Neural progenitor cell (in vitro differentiated cells): ENCODE measurements at places on chromosomes 11 and 22.
A peak's percentile ranks its signal among the peaks of the same experiment; 100 is the strongest.

DNA sequence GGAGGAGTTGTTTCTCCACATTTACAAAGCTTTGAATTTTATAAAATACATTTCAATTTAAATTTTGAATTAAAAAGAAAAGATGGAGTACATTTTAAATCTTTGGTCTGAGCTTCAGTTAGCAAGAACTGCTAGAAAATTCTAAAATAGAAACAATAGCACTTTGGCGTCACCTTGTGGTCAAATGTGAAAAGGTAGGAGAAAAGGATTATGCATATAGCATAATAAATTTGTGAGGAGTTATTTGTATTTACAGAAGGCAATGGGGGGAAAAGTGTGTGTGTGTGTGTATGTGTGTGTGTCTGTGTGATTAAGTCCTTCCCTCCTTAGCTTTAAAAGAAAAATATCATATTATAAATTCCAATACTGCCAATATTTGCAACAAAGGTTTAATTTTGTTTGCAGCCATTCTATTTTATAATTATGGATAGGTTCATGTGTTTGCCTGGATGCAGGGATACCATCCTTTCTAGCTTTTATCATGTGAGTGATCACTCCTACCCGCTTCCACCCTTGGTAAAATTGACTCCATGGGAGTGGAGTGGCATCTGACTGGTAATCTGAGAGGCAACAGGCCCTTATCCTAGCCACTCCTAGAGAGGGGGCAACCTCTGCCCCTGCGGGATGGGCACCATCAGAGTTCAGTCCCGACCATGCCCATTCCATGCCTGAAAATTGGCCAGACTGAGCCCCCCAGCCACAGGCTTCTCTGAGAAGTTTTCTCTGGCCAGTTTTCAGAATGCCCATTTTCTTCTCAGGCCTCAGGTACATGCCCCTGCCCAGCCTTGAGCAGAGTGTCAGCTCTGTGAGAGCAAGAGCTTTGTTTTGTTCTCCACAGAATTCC lies 13.6 kb upstream of the LGR4 start:
- DNase-seq: peak; percentile 56

DNA sequence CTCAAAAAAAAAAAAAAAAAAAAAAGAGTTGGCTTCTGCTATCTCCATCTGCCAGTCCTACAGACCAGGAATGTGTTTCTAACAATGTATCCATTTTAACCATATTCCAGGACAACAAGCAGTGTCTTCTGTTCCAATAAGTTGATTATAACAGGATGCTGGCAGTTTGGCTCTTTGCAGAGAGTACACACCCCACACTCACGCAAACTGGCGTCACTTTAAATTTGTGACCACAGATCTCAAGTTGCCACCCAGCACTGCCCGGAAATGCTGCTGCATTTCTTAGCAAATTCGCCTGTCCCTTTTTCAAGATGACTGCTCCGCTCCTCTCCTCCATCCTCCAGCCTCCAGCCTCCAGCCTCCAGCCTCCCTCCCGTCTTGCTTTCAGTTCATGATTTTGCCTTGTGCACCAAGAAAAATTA lies 44.3 kb downstream of the SCGB1A1 start:
- DNase-seq: no peak

- DNase-seq: no peak
Measured at GRCh38 chr22:44267856-44268255, 44.9 kb downstream of the SHISAL1 start.

DNA sequence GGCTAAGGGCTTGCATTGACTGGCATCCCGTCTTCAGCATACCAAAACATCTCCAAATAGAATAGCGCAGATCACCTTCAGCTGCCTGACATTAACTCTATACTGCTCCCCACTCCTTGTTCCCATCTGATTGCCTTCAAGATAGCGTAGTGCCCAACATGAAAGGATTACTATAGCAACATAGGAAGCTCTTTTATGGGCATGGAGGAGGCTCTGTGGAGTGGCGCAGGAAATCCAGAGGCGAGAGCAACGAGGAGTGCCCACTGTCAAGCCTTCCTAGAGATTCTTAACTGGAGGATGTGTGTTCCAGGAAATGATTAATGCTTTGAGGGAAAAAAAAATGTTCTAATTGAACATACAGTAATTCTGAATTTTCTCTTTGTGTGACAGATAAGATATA lies 213.3 kb downstream of the CADM1 start:
- no peak for DNase-seq

- no peak for DNase-seq
Measured at GRCh38 chr22:39907047-39907446, 6.2 kb downstream of the GRAP2 start.

GRCh38 chr11:129312730-129313503 lies 62.7 kb upstream of the BARX2 start:
- DNase-seq: no peak
